ENCODE measurements at places on chromosomes 3 and 15. TPM values are rescaled to one million over a fixed set of nuclear protein-coding genes. Genes with fewer than 3 reads are reported as not detected.

GRCh38 chr15:69574506-69574905 is 121.9 kb downstream of the RPLP1 start:
- H3K27me3 ChIP-seq, result peaks cover 4% of the 10 kb centered on the region
- no peak overlapping the region for H3K27ac ChIP-seq
- peaks cover 39% of the 10 kb centered on the region for H3K4me1 ChIP-seq

GRCh38 chr15:59687836-59688235 is 1.3 kb downstream of the BNIP2 start:
- H3K27ac ChIP-seq, result peak overlapping the region; percentile 99
- DNase-seq, result peak; percentile 59
- H3K27me3 ChIP-seq, result no peaks in the 10 kb centered on the region
- H3K36me3 ChIP-seq, result peaks cover 32% of the 10 kb centered on the region

DNA sequence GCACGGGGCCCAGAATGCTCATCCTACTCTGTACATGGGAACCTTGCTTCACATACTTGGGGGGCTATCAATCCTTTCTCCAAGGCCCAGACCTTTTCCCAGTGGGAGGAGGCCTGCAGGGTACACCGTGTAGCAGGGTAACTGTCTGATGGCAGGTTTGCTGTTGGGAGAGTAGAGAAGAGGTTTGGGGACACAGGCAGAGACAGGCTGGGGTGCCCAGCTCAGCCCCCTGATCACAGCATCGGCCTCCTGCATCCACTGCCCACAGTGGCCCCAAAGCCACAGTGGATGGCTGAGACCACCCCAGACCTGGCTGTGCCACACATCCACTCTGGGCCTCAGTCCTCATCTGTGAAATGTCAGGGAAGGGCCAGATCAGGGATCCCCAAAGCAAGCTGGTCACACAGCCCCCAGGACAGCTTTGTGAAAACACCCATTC is 5.6 kb downstream of the CHRNA3 start:
- H3K4me1 ChIP-seq, result peaks cover 2% of the 10 kb centered on the region
- no peak overlapping the region for H3K4me3 ChIP-seq

DNA sequence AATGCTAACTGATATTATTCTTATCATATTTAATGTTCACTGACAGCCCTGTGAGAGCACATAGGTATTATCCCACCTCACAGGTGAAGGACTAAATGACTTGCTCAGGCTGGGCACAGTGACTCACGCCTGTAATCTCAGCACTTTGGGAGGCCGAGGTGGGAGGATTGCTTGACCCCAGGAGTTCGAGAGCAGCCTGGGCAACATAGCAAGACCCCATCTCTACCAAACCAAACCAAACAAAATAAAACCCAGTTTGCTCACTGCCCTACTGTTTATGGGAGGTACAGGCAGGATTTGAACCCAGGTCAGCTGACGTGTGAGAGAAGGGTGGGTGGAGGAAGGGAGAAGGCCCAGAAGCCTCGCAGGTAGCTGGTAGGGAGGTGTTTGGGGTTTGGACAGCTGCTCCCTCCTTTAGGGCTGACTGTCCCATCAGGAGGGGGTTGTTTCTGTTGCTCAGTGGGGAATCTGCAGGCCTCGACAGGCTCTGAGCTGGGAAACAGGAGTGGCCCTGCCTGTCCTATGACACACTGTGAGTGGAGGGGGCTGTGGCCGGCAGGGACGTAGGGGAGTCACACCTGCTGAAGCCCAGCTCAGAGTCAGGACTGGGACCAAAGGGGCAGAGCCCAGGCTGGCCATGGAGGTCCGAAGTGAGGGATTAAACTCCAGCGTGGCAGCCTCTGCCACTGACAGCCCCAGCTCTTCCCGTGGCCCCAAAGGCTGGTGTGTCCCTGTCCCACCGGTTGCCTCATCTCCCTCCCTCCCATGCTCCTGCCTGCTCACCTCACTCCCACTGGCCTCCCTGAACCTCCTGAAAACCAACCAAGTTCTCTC is 25.3 kb downstream of the BHLHE40 start:
- no peak overlapping the region for H3K27ac ChIP-seq
- no peak overlapping the region for H3K4me3 ChIP-seq
- no peak for DNase-seq
- no peaks in the 10 kb centered on the region for H3K36me3 ChIP-seq
- no peaks in the 10 kb centered on the region for H3K27me3 ChIP-seq

- H3K27me3 ChIP-seq, result no peaks in the 10 kb centered on the region
- H3K27ac ChIP-seq, result no peak overlapping the region
- H3K4me1 ChIP-seq, result no peaks in the 10 kb centered on the region
- H3K36me3 ChIP-seq, result no peaks in the 10 kb centered on the region
These were observed 55.3 kb downstream of the ADAMTSL3 start for GRCh38 chr15:83709241-83709640.

DNA sequence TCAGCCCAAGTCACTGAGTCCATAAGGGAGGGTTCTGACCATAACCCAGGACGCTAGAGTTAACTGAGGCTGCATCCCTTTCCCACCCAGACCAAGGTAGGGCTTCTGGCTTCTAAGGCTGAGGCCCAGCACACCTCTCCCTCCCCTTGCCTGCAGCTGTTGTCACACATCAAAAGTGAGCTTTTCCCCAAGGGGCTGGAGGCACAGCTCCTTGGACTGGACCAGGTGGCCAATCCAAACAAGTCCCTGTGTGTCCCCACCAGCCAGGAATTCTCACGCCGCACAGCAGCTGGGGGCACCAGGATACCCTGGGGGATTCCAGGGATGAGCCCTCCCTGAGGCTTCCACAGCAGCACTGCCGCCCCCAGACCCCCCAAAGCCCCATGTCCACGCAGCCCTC is 22.3 kb upstream of the ISLR2 start:
- H3K4me1 ChIP-seq, result no peaks in the 10 kb centered on the region
- no peaks in the 10 kb centered on the region for H3K36me3 ChIP-seq
- H3K27me3 ChIP-seq, result no peaks in the 10 kb centered on the region
- H3K4me3 ChIP-seq, result no peak overlapping the region

The KBTBD13 gene
- not detected for total RNA-seq

The CHP1 gene
- total RNA-seq, result 59.2 TPM
